ENCODE measurements at places on chromosomes 12 and 14.

DNA sequence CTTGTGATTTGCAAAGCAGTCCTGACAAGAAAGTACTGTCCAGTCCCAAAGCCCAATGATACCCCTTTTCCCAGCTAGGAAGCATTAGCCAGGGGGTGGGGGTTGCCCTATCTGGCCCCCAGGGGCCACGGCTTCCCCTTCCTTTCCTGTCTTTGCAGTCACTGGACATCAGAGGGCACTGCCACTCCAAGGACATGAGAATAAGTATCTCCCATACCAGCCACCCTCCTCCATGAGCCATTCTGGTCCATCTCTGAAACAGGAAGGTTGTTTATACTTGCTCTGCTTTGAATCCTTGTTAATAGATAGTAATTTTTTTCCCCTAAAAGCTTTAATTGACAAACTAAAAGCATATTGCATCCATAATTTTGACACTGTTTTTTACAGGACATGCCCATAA is 29.7 kb downstream of the RBM19 start:
- no peak for DNase-seq

DNA sequence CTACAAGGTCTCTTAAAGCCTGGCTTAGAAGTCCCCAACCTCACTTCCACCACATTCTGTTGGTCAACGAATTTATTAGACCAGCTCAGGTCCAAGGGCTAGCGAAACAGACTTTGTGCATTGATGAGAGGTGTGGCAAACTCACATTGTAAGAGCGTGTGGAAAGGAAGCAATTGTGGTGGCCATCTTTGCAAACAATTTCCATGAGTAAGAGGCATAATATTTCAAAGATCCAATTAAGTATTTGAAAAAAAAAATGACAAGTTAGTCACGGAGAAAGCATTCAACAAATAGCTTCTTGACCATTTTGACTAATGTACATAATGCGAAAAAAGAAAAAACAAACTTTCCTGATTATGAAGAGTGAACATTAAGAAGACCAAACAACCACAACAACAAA is 7.4 kb downstream of the NR1H4 start:
- DNase-seq = no peak

DNA sequence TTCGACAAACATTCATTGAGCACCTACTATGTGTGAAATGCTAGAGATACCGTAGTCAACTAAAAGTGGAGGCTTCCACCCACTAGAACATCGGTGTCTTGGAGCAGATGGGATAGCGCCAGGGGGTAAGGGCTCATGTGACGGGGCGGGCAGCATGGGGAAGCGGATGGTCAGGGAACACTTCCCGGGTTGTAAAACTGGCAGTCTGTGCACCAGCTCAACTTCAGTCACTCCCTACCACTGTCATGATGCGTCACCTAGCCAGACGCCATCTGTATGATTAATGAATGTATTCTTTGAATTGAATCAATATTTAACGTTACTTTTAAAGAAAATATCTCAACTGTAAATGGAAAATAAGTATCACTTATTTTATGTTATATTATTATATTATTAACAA is 93.5 kb downstream of the PIWIL1 start:
- DNase-seq = no peak

DNA sequence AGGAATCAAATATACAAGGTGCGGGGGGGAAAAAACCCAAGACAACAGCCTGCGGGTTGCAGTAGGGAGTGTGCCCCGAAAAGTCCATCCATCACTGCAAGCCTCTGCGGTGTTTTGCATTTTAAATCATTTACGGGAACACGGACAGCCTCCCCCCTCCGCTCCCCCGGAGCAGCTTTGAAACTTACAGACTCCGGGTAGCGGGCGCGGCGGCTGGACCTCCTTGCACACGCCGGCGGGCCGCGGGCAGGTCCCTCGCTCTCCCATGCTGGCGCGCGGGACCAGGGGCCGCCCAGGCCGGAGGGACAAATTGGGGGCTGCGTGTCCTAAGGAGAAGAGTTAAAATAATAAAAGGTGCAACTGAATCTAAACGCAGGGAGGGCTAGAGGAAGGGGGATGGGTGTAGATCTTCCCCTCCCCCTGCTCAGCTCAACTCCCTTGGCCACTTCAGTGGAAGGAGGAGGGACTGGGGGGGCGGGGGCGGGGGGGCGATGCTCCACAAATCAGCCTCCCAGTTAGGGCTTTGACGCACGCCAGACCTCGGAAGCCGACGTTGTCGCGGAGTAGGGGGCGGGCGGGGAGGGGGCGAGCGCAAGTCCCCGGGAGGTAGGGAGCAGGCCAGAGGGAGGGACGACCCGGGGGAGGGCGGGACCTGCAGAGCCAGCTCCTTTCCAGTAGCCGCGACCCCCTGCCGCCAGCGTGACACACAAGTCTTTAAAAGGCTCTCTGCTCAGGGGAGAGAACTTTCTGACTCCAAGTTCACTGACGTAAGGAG is at the start of gene KCNJ8:
Gene KCNJ8, minus strand, starts transcription at position 349 of the 775 bp plus-strand sequence. CDS start 1,090 bp downstream, outside the sequence.
- DNase-seq = no peak

DNA sequence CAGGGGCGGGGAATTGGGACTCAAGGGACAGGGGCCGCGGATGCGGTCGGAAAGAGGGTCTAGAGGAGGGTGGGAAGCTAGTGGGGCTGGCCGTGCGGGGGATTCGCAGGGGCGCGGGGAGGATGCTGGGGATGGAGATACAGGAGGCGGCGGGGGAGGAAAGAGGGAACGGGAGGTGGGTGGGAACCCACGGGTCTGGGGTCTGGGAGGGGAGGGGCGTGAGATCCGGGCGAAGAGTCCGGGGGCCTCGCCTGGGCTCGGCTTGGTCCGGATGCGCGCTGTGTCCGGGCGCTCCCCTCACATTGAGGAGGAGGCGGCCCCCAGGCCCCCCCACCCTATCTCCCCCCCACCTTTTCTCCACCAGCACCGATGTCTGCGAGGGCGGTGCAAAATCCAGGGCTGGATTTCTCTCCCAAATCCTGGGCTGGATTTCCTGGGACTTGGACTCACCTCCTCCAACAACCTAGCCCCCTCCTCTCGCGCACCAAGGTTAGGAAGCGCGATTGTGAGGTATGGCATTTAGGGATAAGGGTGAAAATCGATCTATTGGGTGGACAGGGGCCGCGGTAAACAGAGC is at the start of gene AGAP2:
Gene AGAP2, minus strand, starts transcription at position 82 of the 577 bp plus-strand sequence. CDS start 496 bp downstream, outside the sequence.
- DNase-seq = no peak

- DNase-seq = no peak
Measured at GRCh38 chr12:32483993-32484392, 84.6 kb downstream of the FGD4 start.

GRCh38 chr14:36949371-36949770 is 223.0 kb downstream of the SLC25A21 start:
- DNase-seq = no peak

Data from activated T-helper 1 cell treated with Interleukin-2 at 50 U/mL for 16 hours (primary cell).